NAMALWA (cell line): ENCODE measurements at places on chromosomes 7 and 10.
A peak's percentile ranks its signal among the peaks of the same experiment; 100 is the strongest.

- DNase-seq = no peak
Measured at GRCh38 chr7:111210996-111211395, 120.1 kb downstream of the LRRN3 start.

DNA sequence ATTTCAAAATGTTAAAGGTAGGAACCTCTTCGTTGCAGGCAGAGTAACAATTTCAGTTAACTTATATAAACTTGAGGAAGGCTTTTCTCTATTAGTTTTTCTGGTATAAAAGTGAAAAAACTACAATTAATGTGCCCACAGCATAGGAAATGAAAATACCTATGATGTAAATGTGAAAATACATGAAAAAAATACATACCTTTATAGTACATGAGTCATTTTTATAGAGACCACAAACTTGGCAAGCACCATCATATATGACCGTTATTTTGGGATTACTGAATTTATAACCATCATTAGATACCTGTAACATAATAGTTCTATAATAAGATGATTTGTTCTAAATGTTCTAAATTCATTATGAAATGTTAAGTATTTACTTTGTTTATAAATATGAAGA is 42.7 kb downstream of the VWDE start:
- DNase-seq = no peak

DNA sequence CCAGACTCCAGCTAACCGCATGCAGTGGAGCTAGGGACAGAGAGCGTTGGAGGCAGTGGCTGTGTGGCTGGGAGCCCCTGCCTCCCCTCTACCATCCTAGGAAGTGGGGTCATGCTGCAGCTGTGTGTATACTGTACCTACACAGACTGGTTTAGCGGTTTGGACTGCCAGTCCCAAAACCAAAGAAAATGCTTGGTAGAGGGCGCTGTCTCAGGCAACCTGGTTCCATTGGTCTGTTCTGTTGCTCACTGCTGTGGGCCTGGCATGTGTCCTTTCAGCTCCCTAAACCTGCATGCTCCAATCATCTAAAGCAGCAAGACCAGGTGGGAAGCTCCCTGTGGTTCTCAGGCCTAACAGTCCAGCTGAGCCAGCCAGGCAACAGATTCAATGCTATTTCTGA is 4.5 kb downstream of the RBP4 start:
- no peak for DNase-seq

GRCh38 chr7:151692721-151693120 is 173.0 kb upstream of the RHEB start:
- no peak for DNase-seq

GRCh38 chr7:24778543-24779282 is 21.4 kb upstream of the GSDME start:
- peak; percentile 22 for DNase-seq

- DNase-seq = no peak
Measured at GRCh38 chr10:97314671-97315070, 4.4 kb upstream of the FRAT1 start.

DNA sequence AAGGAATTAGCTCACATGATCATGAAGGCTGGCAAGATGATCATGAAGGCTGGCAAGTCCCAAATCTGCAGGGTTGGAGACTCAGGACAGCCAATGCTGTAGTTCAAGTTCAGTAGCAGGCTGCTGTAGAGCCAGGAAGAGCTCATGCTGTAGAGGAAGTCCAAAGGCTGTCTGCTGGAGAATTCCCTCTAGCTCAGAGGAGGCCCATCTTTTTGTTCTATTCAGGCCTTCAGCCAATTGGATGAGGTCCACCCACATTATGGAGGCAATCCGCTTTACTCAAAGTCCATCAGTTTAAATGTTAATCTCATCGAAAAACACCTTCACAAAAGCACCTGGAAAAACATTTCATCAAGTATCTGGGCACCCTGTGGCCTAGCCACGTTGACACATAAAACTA is 24.8 kb upstream of the FAM171A1 start:
- DNase-seq = no peak

- no peak for DNase-seq
Measured at GRCh38 chr7:124089621-124090020, 56.8 kb upstream of the TMEM229A start.

- DNase-seq = no peak
Measured at GRCh38 chr7:136993377-136993776, 124.9 kb downstream of the CHRM2 start.
